ENCODE measurements at places on chromosomes 1 and 21. TPM values are rescaled to one million over a fixed set of nuclear protein-coding genes. Genes with fewer than 3 reads are reported as not detected.

DNA sequence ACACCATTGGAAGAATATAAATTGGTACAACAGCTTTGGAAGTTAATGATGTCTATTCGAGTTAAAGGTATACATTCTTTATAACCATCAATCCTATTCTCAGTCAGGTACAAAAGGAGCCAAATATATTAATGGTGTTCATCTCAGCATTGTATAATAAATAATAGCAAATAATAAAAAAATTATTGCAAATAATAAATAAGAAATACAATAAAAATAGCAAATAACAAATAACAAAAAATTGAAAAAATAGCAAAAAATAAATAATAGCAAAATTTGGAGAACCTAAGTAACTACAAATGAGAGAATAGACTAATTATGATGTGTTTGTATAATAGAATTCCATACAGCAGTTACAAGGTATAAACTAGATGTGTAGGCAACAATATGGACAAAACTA lies 25.6 kb upstream of the NRIP1 start:
- no peak for DNase-seq

- no peak for DNase-seq
These were observed 495.1 kb downstream of the PLPP3 start for GRCh38 chr1:56084246-56084645.

DNA sequence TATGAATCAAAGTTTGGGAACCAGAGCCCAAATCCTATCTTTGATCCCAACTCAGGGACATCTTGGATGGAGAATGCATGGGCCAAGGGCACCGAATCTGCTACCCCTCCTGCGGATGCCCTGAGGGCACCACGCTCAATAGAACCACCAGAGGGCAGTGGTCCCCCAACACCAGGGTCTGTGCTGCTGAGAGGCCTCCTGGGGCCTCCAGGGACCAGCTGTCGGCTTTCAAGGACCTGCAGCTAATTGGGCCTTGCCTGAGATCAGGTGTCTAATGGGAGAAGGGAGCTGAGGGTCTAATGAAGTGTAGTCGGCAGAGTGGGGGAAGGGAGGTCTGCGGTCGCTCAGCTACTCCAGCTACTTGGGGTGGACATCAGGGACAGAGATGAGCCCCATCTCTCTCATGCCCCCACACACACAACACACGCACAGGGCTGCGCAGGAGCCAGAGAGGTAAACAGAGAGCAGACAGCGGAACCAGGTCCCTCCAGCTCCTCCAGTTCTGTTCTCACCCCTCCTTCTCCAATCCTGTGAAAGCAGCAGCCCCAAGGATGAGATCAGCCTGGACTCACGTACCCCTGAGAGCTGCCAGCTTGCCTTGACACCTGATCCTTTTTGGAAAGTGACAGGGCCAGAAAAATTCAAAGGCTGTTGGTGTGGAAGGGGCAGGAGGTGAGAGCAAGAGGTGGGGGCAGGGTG lies 34.9 kb upstream of the PPP1R15B start:
- DNase-seq = peak; percentile 72

DNA sequence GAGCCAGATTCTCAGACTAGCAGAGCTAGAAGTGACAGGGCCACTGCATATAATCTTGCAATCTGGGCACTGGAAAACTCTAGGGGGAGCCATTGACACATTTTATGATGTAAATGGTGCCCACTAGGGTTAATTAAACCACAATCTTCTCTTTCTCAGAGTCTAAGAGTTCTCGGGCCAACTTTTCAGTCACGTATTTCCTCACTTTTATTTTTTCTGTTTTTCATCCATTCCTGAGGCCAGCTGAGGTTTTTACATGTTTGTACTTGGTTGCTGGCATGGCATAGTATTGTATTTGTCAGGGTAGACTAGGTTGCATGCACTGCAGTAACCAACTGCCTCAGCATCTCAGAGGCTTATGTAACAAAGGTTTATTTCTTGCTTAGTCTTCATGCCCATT lies 138.2 kb downstream of the ZNF326 start:
- peak; percentile 23 for DNase-seq

DNA sequence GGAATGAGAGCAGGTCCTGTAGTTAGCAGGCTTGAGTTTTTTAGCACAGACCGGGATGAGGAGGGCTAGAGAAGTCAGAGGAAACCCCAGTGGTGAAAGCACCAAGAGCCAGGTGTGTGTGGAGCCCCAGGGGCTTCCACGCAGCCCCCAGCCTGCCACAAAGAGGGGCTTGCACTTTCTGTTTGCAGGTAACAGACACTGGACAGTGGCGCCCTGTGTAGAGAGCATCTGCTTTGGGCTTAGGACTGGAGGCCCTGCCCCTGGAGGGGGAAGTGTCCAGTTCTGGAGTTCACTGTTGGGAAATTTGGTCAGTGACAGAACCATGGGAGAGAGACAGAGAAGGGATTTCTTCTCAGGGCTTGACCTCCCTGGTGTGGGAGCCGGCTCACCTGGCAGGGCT lies 19.5 kb downstream of the AGT start:
- DNase-seq = no peak

DNA sequence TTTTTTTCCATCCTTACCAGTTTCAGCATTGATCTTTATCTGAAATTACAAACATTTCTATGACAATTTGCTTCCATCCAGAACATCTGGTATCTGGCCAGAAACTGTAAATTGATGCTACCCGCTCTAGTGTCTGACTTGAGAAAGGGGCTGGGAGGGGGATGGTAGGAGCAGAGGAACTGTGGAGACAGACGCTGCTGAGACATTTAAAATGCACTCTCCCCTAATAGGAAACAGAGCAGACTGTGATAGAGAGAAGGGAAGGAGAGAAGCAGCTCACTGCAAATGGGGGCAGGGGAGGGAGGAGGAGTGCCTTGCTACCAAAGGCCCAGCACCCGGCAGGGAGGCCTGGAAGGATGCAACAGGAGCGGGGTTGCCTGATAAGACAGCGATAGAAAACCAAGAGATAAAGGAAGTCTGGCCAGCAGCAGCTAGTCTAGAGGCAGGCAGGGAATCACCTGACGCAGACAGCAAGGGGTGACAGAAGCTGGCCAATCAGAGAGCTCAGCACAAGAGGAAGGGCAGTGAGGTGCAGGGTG lies 195.5 kb upstream of the NFIA start:
- no peak for DNase-seq

- DNase-seq = no peak
These were observed 54.7 kb downstream of the VWA5B1 start for GRCh38 chr1:20345419-20345818.

DNA sequence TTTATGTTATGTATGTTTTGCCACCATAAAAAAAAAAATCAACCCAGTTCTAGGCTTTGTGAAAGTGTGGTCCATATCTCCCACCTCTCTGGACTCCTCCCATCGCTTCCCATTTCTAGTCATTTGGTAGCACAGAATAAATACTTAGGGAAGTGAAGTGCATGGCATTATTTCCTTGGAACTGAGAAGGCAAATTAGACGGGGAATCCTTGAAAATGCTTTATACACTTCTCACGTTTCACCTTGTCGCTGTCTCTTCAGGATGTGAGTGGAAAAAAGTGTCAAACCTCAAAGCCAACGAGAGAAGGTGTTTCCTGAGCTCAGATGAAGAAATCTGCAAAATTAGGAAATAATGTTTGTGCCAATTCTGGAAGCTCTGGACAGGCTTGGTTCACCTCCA lies 209.9 kb downstream of the ATG4C start:
- DNase-seq = no peak

Gene SYNC
- 14.7 TPM for total RNA-seq

Gene OR10J1
- total RNA-seq = not detected

Gene SPRR2E
- not detected for total RNA-seq

Gene BMP8B
- total RNA-seq = 0.13 TPM

Gene CENPF
- total RNA-seq = 31.2 TPM

Gene NPPB
- not detected for total RNA-seq

Gene CD34
- 19.8 TPM for total RNA-seq

Measured in dermis microvascular lymphatic vessel endothelial cell (primary cell).